ENCODE measurements at places on chromosomes 4 and X. TPM values are rescaled to one million over a fixed set of nuclear protein-coding genes. Genes with fewer than 3 reads are reported as not detected.

The FRG2 gene
- not detected for total RNA-seq

The RENBP gene
- 6.8 TPM for total RNA-seq

The HTR2C gene
- not detected for total RNA-seq

The AP1AR gene
- total RNA-seq = 13.6 TPM

The IL2 gene
- total RNA-seq = not detected

The NAP1L2 gene
- total RNA-seq = 1.6 TPM

DNA sequence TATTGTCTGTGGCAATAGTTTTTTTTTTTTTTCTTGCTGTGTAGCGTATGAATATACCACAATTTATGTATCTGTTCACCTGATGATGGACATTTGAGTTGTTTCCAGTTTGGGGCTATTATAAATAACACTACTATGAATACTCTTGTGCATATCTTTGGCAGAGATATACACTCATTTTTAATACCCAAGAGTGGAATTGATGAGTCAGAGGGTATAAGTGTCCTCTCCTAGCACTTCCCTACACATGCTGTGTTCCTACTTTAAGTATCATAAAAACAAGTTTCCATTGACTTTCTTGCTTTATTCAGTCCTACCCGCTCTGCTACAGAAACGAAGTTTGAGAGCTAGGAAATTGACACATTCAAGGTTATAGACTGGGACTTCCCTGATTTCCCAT lies 39.8 kb downstream of the XIAP start:
- no peak for DNase-seq
- H3K27ac ChIP-seq = no peak overlapping the region
- H3K4me1 ChIP-seq = no peaks in the 10 kb centered on the region
- no peaks in the 10 kb centered on the region for H3K27me3 ChIP-seq
- peaks cover 28% of the 10 kb centered on the region for H3K36me3 ChIP-seq

GRCh38 chr4:4948370-4948769 lies 70.9 kb downstream of the CYTL1 start:
- no peak overlapping the region for H3K4me3 ChIP-seq
- H3K27ac ChIP-seq = no peak overlapping the region
- peaks cover 8% of the 10 kb centered on the region for H3K4me1 ChIP-seq
- no peak for DNase-seq
- no peaks in the 10 kb centered on the region for H3K36me3 ChIP-seq
- H3K27me3 ChIP-seq = no peaks in the 10 kb centered on the region

GRCh38 chr4:123652476-123652875 lies 255.9 kb downstream of the SPRY1 start:
- H3K36me3 ChIP-seq = peaks cover 12% of the 10 kb centered on the region
- no peak overlapping the region for H3K27ac ChIP-seq
- DNase-seq = no peak
- no peaks in the 10 kb centered on the region for H3K4me1 ChIP-seq
- no peak overlapping the region for H3K4me3 ChIP-seq
- H3K27me3 ChIP-seq = no peaks in the 10 kb centered on the region

DNA sequence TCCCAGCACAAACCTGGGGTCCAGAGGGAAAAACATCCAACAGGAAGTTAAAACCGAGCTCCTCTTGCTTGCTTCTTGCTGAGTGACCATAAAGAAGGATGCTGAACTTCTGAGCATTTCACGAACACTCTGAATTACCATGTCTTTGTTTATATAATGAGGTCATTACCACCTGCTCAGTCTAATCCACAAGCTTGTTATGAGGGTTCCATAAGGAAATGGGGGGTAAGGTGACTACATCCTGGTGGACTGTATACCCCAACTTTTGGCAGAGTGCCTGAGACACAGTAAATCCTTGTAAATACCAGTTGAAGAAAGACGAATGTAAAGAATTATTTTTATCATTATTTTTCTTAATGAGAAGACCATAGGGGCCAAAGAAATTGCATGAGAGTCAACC lies 16.8 kb downstream of the CCDC149 start:
- H3K4me1 ChIP-seq = no peaks in the 10 kb centered on the region
- H3K27ac ChIP-seq = no peak overlapping the region
- H3K4me3 ChIP-seq = no peak overlapping the region
- no peaks in the 10 kb centered on the region for H3K27me3 ChIP-seq
- H3K36me3 ChIP-seq = no peaks in the 10 kb centered on the region
- no peak for DNase-seq

GRCh38 chrX:149982310-149982709 lies 44.0 kb upstream of the EOLA2 start:
- no peaks in the 10 kb centered on the region for H3K27me3 ChIP-seq
- H3K27ac ChIP-seq = no peak overlapping the region
- no peaks in the 10 kb centered on the region for H3K4me1 ChIP-seq
- DNase-seq = no peak
- H3K4me3 ChIP-seq = no peak overlapping the region

DNA sequence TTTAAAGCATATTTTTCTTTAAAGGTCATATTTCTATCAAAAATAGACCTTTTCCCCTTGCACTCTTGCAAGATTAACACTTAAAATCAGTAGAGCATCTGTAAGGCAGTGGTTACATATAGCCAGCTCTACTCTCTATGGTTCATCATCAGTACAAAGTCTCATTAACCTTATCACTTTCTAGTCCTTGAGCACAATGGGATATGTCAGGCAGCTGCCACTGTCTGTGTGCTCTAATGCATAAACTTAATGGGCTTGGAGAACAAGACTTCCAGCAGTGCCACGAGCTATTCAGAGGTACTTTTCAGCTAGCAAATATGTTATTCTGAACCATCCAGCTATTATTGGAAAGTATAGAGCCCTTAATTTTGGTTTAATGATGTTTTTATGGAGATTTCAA lies 393.7 kb downstream of the GASK1B start:
- no peaks in the 10 kb centered on the region for H3K27me3 ChIP-seq
- no peak for DNase-seq
- H3K27ac ChIP-seq = no peak overlapping the region
- H3K4me1 ChIP-seq = no peaks in the 10 kb centered on the region

DNA sequence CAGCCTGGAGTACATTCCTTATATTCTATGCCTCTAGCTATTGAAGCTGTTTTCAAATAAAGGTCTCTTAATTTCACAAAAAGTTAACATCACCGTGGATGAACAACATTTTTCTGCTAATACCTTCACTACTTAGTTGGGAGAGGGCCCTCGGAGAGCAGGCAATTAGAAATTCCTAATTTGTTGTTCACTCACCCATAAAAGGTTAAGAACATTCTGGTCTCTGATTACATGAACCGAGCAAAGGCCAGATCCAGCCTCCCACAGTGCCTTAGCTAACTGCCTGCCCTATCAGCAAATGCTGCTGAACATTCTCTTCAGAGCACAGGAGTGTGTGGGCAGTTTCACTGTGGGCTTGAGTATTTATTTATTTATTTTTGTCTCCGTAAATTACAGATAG lies 36.0 kb upstream of the TTC29 start:
- H3K27ac ChIP-seq = no peak overlapping the region
- H3K4me3 ChIP-seq = no peak overlapping the region
- no peaks in the 10 kb centered on the region for H3K4me1 ChIP-seq
- peaks cover 3% of the 10 kb centered on the region for H3K27me3 ChIP-seq
- DNase-seq = no peak

DNA sequence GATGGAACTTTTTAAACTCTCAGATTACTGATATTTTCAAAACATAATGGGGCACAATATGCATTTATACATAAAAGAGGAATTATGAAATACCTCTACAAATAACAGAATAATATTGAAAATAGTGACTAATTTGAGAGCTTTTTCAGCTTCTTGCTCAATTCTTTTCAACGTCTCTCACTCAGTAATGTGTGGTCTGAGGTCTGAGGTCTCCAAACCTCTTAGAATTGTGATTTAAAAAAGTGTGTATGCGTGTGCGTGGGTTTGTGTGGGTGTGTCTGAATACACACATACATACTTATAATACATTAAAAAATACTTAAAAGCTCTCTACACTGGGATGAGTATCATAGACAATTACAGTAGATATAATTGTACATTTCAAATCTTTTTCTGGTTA lies 7.9 kb downstream of the NDNF start:
- H3K36me3 ChIP-seq = no peaks in the 10 kb centered on the region
- H3K4me3 ChIP-seq = no peak overlapping the region
- H3K27me3 ChIP-seq = peaks cover 27% of the 10 kb centered on the region
- no peak for DNase-seq
- no peaks in the 10 kb centered on the region for H3K4me1 ChIP-seq

GRCh38 chrX:39249999-39250398 lies 448.7 kb downstream of the MID1IP1 start:
- no peaks in the 10 kb centered on the region for H3K36me3 ChIP-seq
- no peak overlapping the region for H3K4me3 ChIP-seq
- no peak for DNase-seq
- H3K4me1 ChIP-seq = peaks cover 10% of the 10 kb centered on the region
- H3K27ac ChIP-seq = no peak overlapping the region

DNA sequence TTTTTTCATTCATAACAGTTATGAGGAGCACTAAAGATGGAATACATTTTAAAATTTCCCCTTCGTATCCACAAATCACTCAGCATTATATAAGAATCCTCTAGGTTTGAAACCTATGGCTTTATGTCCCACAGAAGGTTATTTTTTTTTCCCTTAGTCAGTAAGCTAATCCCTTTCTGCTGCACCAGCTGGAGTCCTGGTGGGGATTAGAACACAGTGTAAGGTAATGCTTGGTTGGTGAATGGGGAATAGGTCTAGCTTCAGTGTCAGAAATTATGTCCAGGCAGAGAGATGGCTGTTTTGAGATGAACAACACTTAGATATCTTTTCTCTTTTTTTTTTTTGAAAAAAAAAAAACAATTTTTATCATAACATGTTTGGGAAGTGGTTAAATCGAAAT lies 116.6 kb downstream of the RASGEF1B start:
- no peak for DNase-seq
- no peak overlapping the region for H3K4me3 ChIP-seq
- H3K4me1 ChIP-seq = no peaks in the 10 kb centered on the region
- peaks cover 4% of the 10 kb centered on the region for H3K27me3 ChIP-seq
- H3K36me3 ChIP-seq = no peaks in the 10 kb centered on the region

GRCh38 chrX:48683411-48683982 lies at the start of gene WAS:
Gene WAS, plus strand, starts transcription at chrX:48683799. Its CDS starts 55 bp downstream, at chrX:48683854.
- H3K27ac ChIP-seq = peak within 1 kb of the TSS; percentile 92
- H3K4me1 ChIP-seq = peaks cover 56% of the 10 kb centered on the region
- peak within 1 kb of the TSS; percentile 89 for H3K4me3 ChIP-seq
- no peaks in the 10 kb centered on the region for H3K27me3 ChIP-seq
- peaks cover 39% of the 10 kb centered on the region for H3K36me3 ChIP-seq

DNA sequence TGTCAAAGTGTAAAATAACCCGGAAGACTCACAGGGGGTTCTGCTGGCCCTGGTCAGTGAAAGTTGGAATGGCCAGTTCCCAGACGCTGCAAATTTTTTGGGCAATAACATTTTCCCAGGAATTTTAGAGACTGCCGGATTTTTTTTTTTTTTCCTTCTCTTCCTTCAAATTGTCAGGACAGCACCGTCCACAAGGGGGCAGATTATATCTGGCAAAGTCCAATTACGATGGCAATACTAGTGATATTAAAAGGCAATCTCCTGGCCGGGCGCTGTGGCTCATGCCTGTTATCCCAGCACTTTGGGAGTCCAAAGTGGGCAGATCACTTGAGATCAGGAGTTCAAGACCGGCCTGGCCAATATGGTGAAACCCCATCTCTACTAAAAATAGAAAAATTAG lies 20.5 kb downstream of the SLC25A5 start:
- peak; percentile 40 for DNase-seq
- no peaks in the 10 kb centered on the region for H3K36me3 ChIP-seq

DNA sequence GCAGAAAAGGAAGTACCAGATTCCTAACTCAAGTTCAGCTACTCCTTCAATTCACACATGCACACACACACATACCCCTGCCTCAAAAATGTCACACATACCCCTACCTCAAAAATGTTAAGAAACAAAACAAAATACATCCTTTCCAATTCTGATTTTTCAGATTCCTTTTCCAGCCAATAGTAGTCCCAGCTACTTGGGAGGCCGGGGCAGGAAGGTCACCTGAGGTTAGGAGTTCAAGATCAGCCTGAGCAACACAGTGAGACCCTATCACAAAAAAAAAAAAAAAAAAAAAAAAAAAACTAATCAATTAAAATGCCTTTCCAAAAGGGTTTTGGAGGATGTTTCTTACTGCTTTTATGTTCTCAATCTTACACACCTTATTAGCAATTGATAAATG lies 138.0 kb downstream of the AFAP1 start:
- no peaks in the 10 kb centered on the region for H3K36me3 ChIP-seq
- peaks cover 10% of the 10 kb centered on the region for H3K4me1 ChIP-seq
- H3K27ac ChIP-seq = peak overlapping the region; percentile 31
- H3K4me3 ChIP-seq = no peak overlapping the region
- H3K27me3 ChIP-seq = no peaks in the 10 kb centered on the region

DNA sequence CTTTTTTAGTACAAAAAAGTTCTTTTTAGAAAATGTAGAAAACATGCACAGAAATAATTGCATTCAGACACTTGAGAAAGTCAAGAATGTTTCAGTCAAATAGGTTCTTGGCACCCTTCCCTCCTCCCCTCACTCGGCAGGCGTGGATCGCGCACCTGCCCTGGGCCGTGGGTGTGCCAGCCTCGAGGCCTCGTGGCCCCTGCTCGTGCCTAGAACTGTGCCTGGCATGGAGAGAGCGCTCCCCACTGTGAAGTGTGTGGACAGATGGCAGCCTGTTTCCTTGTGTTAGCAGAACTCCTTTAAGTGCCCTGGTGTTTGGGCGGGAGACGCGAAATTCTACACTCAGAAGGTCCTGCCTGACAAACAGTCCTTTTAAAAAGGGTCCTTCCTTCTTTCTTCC lies 14.7 kb downstream of the RGS12 start:
- no peaks in the 10 kb centered on the region for H3K36me3 ChIP-seq
- peaks cover 19% of the 10 kb centered on the region for H3K4me1 ChIP-seq
- peaks cover 34% of the 10 kb centered on the region for H3K27me3 ChIP-seq
- H3K4me3 ChIP-seq = no peak overlapping the region
- DNase-seq = no peak
- H3K27ac ChIP-seq = no peak overlapping the region
